ENCODE measurements at places on chromosomes 5 and 9.

- DNase-seq = no peak
Observed at GRCh38 chr9:86356871-86357866, 3.0 kb upstream of the TUT7 start.

DNA sequence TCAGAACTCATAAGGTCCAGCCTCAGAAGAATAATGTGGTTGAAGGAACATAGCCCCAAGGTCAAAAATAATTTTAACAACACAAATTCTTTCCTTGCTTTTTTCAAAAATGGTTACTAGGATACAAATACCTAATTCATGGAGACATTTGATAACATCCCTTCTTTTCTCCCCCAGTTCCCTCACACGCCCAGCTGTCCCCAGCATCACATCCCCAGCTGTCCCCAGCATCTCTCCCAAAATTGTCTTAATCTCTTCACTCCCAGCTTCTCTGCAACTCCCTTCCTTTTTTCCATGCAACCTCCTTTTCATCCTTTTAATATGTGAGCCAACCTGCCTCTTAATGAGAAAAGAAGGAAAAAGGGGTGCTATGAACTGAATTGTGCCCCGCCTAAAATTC lies 77.8 kb downstream of the FSTL4 start:
- DNase-seq = no peak

DNA sequence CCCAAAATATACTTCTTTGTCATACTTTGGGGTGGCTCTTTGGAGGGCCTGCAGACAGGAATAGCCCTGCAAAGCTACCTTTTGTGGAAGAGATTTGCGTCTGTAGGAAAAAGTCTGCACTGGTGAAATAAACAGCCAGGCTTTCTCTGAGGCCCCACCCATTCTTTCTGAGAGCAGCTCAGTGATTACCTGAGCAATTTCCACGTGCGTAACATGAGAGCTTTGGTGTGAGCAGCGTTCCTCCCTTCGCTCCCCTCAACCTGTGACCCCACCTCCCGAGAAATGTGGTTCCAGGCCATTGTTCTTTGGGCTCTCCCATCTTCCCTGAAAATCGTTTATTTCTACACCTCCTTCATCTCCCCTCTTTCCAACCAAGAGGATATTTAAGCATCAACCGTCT lies 23.8 kb upstream of the FBP1 start:
- no peak for DNase-seq

- DNase-seq = no peak
Observed at GRCh38 chr5:73384861-73385260, 63.7 kb downstream of the FOXD1 start.

DNA sequence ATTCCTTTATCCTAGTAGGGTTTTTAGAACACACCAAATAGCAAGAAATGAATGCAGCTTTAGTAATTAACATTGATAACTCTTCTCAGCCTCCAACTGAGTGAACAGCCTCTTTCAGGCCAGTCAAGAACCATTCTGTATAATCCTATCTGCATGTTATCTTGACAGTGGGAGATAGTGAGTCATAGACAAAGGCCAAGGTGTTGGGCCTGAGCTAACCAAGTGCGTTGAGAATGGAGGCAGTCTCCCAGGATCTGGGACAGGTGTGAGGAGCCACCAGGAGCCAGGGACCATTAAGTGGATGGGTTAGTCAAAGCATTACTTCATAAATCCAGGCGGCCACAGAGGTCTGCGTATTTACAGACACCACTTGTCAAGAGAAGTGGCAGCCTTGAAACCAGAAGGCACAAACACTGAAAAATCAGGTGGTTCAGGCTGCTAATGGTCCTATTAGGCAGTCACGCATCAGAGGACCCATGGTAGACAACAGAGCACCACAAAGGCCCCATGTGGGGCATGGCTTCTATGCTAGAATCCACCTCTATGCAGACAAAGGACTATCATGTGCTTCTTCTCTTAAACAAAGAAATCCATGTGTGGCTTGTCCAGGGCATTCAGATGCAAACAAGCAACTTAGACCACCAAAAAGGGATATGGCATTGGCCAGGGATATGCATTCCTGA lies 409.7 kb upstream of the PIK3R1 start:
- no peak for DNase-seq

GRCh38 chr5:140113180-140113698 lies 670 bp upstream of the PURA start:
- no peak for DNase-seq

GRCh38 chr5:135119481-135119880 lies 85.5 kb upstream of the PITX1 start:
- no peak for DNase-seq

DNA sequence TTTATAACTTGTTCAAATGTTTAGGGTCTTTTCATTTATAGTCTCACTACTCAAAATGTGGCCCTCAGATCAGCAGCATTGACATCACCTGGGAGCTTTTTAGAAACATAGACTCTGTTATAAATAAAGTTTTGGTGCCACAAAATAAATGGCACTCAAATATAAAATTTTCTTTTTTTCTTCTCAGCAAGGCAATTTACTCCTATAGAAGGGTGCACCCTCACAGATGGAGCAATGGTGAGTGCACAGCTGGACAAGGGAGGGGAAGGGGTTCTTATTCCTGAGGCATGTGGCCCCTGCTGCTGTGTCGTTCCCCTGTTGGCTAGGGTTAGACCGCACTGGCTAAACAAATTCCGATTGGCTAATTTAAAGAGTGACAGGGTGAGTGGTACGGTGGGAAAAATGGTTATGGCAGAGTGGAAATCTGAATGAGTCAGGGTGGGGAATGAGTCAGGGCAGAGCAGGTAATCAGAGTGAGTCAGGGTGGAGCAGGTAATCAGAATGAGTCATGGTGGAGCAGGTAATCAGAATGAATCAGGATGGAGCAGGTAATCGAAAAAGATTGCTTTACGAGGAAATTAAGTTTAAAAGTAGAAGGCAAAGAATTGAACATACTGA lies 31.8 kb upstream of the C7 start:
- DNase-seq = no peak

- DNase-seq = no peak
Observed at GRCh38 chr5:170903075-170903474, 41.3 kb downstream of the RANBP17 start.

DNA sequence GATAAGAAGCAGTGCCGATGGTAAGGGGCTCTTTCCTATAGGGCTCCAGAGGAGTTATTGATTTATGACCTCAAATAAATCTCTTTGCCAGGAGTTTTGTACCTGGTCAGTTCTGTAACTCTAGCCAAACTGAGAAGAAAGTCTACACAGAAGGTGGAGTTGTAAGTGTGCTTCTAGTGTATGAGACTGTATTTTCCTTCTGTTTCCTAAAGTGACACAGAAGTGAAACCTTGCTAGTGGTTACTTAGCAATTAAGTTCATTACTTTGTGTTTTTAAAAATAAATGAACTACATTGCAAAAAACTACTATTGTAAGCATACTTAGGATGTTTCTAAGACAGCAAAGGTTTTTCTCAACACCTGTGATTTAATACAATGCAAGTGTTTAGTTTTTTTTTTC lies 48.7 kb upstream of the ACTBL2 start:
- DNase-seq = no peak

- DNase-seq = no peak
Observed at GRCh38 chr5:135993880-135994636, 34.7 kb upstream of the TGFBI start.

DNA sequence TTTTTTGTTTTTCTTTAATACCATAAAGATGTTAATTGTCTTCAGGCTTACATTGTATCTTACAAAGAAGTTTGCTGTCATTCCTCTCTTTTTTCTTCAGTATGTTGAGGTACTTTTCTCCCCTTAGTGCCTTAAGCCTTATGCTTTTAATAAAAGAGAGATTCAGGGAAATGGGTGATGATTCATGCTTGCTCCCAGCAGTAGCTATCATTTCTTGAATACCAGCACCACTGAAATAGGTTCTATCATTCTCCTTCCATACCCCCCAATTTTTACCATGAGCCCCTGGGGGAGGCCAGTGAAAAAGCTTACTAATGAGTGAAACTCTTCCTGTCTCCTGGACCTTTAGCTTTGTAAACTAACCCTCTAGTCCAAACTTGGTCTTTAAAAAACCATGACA lies 165.0 kb downstream of the FBXL7 start:
- no peak for DNase-seq
